NCI-H1105 treated with DMSO at 0.1 percent for 48 hours (cell line): ENCODE measurements at places on chromosomes 2 and 18.
A peak's percentile ranks its signal among the peaks of the same experiment; 100 is the strongest.

DNA sequence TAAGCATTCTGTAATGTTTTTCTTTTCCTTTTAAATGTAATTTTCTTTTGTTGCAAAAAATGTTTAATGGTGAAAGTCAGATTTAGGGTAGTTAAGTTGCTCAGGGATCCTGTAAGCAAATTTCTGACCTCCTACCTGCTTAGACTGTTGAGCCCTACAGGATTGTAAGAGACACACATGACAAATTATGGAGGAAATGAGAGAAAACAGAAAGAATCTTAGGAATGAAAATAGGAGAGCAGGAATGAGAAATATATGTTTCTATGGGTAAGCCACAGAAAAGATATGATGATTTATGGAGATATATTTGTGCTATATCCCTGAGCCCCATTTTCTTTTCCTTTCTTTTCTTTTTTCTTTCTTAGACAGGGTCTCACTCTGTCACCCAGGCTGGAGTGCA, 28.3 kb downstream of the CYBRD1 start:
- DNase-seq = no peak

GRCh38 chr2:114011713-114012112, 121.8 kb downstream of the ACTR3 start:
- DNase-seq = no peak

DNA sequence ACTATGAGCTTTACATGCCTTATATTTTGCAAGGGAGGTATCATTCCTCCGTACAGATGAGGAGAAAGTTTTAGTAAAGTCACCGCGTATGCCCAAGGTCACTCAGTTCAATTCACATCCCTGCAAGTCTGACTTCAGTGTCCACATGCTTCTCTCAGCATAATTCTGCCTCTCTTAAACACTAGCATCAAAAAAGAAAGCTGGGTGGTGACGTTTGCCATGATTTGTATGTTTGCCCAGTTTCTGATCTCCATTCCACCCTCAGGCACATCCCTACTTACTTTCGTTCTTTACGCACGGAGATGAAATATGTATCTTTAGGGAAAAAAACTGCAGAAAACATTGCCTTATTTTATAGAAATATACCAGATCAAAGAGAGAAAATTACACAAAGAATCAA, 129.2 kb upstream of the PTPRM start:
- DNase-seq = no peak

DNA sequence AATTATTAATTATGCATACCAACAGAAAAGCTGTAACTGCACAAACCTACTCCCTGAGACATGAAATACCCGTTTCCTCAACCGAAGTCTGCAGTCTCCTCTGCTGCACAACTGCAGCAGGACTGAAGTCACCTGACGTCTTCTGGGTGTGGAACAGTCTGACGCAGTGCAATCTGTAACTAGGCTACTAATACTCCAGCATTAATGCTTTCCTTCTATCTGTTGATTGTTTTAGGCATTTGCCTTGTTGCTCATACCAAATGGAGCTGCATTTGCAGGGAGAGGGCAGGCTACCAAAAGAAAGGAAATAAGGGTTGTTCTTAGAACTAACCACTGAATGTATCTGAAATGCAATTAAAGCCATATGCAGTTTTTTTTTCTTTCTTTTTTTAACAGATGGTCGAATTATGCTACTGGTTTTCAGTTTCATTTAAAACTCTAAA, 40.1 kb downstream of the RTN4 start:
- DNase-seq = no peak

DNA sequence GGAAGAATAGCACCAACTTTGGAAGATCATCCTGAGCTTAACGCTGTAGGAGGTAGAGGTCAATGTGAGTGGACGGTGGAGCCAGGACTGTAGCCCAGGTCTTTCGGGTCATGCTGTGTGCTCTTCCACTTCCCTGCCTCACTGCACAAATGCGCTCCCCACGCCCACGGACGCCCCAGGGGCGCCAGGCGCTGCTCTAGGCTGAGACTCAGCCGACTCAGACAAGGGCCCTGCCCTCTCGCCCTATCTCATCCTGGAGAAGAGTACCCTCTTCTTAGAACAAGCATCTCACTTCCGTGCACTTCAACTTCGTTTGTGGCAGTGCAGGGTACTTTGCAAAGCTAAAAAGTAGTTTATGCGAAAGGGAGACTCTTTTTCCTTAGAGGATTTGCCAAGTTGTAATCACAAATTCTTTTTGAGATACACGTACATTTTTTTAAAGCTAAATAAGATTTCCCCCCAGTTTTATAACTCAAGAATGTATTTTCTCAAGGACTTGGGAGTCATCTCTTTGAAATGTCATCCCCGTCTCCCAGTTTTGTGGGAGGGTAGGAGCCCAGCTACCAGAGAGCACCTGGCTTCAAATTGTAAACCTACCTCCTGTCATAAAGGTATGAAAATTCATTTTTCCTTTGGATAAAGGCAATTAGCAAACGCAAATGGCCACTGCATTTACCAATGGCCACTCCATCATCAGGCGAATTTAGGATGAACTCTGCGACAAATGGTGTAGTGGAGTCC, 1.2 kb upstream of the PRELID3A start:
- DNase-seq = no peak

- no peak for DNase-seq
These were observed 114.0 kb upstream of the STON1 start for GRCh38 chr2:48415836-48416515.

GRCh38 chr2:217974389-217975005, 28.3 kb downstream of the TNS1 start:
- DNase-seq = no peak

DNA sequence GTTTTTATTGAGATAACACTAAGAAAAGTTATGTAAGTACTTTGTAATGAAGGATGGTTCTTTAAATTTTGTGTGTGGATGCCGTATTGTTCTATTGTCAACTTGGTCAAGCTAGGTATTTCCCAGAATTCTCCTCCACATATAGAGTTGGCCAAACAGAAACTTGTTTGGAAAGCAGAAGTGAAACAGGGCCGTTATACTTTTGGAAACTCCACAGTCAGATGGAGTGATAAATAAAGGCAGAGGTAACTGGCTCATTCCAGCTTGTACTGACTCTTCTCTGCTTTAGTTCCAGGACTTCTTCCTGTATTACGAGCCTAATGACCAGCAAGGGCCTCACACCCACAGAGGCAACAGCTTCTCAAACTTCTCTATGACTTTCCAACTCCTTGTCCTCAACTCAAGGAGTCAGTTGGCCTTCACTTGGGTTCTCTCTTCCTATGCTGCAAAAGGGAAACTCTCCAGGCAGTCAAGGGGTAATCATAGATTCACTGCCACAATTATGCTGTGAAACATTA, 16.4 kb upstream of the STARD7 start:
- DNase-seq = no peak

GRCh38 chr2:160364364-160364763, 129.2 kb downstream of the RBMS1 start:
- no peak for DNase-seq

DNA sequence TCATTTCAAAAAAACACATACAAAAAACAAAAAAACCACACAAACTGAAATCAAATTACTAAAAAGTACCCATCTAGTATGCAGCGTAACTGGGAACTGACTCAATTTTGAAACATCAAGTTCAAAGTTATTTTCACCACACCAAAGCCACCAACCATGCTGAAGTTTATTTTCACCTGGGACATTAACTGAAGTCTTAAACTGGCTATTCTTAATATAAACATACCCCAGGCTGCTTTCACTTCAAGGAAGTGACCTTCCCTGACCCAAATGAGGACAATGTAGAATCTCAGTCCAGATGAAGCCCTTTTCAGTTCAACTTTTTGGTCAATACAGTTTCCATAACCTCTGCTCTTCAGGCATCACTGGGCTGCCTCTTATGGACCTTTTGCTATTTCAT, 84.6 kb downstream of the PIGN start:
- DNase-seq = no peak

- no peak for DNase-seq
These were observed 157.6 kb downstream of the LPIN1 start for GRCh38 chr2:11904029-11904428.

DNA sequence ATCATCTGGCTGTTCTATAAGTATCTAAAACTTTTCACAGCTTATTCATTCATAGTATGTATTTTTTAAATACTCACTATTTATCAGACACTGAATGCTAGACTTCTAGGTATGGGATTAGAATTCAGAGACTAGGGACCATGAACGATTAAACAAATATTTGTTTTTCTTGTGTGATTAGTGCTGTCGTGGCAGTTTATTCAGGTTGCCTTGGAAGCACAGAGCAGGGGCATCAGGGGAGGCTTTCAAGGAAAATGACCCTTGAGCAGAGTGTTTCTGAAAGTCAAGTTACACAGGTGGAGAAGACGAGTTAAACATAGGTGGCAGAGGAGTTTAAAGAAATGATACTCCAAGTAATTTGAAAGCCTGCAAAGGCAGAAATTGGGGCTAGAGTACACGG, 5.7 kb downstream of the SPOPL start:
- peak; percentile 75 for DNase-seq

- DNase-seq = no peak
These were observed 236.8 kb downstream of the ZBTB7C start for GRCh38 chr18:48172226-48173006.

DNA sequence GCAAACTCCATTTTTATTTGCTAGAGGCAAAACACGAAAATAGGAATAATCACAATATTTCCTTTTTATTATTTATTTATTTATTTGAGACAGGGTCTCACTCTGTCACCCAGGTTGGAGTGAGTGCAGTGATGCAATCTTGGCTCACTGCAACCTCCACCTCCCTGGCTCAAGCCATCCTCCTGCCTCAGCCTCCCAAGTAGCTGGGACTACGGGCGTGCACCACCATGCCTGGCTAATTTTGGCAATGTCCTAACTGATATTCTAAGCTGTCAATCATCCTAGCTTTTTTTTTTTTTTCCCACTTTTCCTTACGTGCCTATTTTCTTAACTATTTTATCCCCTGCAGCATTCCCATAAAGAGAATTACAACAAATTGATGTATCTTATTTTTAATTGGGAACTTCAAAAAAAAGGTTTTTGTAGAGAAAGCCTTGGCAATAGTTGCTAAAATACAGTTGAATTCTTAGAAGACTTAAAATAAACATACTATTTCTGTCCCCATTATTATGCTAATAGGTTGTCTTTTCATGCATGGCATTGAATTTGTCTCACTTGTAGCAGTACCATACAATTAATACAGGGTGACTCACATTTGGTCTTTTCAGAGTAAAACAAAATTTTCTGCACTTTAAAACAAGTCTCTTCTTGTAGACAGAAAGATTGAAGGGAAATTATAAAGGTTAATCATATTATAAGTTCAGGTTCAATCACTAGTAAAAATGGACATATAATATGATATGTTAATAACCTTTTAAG, 153.5 kb downstream of the SLC39A10 start:
- DNase-seq = no peak

GRCh38 chr2:137220438-137220993, 455.2 kb downstream of the THSD7B start:
- DNase-seq = no peak

DNA sequence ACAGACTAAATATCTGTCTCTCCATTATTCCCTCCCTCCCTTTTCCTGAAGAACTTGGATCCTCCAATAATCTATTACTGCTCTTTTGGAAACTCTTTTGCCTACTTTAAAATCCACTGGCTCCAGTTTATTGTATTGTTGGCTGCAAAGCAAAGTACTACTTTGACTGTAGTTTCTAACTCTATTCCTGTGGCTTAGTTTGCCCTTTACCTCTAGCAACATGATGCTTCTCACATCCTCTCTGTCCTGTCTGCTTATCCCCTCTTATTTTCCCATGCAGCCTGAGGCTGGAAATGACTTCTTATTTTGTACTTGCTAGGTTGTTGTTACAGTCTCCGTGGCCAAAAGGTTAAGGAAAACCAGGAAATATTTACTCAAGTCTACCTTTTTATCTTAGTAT, 26.8 kb downstream of the PDK1 start:
- no peak for DNase-seq

- no peak for DNase-seq
These were observed 2.4 kb upstream of the KCNF1 start for GRCh38 chr2:10909050-10909995.

GRCh38 chr2:230738391-230738811, 25.8 kb downstream of the CAB39 start:
- no peak for DNase-seq

- DNase-seq = no peak
These were observed 35.0 kb upstream of the SOX11 start for GRCh38 chr2:5657231-5657630.

- DNase-seq = no peak
These were observed 154.1 kb upstream of the HDAC4 start for GRCh38 chr2:239554766-239555570.

- no peak for DNase-seq
These were observed 448.7 kb upstream of the HNRNPA3 start for GRCh38 chr2:176763851-176764404.

DNA sequence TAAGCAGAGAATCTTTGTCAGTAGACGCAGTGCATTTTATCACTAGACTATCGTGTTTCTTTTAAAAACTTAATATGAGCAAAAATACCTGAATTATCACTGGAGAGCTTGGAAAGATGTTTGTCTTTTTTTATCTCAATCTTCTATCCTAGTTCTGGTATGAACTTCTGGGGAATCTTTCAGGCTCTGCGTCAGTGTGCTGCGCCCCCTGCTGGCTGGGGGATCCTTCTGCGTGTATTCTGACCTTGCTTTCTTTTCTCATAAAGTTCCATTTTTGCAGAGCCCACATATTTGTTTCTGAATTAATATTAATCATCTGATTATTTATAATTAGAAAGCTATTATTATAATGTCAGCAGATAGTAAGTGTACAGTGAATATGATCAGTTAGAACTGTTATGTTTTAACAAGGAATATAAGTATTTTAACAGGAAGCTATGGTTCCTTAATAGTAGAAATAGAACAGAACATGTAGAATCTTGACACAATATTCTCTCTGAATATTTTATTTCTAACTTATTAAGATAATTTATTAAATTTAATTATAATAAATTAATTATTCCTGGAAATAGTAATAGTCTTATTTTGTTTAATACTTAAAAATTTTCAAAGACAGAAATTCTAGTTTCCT, 945.0 kb upstream of the CRIM1 start:
- peak; percentile 20 for DNase-seq

DNA sequence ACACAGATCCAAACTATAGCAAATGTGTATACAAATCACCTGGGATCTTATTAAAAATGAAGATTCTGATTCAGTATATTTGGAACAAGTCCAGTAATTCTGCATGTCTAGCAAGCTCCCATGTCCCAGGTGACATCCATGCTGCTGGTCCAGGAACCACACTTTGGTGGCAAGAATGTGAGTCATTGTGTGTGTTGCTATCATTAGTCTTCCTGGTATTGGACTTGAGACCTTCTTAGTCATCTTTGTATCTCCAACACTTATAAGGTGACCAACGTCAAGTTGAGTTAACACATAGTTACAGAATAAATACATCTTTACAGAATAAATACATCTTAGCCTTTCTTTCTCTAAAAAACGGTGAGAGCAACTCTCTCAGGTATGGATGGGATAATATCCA, 107.9 kb upstream of the NDUFV2 start:
- DNase-seq = no peak

- no peak for DNase-seq
These were observed 70.7 kb downstream of the MYOM1 start for GRCh38 chr18:3148930-3149535.

GRCh38 chr2:25229279-25230197, 61.2 kb upstream of the POMC start:
- DNase-seq = no peak

- DNase-seq = no peak
These were observed 121.2 kb downstream of the LYPD6 start for GRCh38 chr2:149451417-149452165.

GRCh38 chr2:66839551-66840320, 404.8 kb downstream of the MEIS1 start:
- no peak for DNase-seq
